ENCODE measurements at places on chromosomes 16 and 17. TPM values are rescaled to one million over a fixed set of nuclear protein-coding genes. Genes with fewer than 3 reads are reported as not detected.

The GNG13 gene
- polyA plus RNA-seq, result not detected

The KRTAP9-2 gene
- polyA plus RNA-seq, result not detected

The TMC8 gene
- not detected for polyA plus RNA-seq

The GRAP gene
- not detected for polyA plus RNA-seq

The SOST gene
- polyA plus RNA-seq, result not detected

The TPSB2 gene
- not detected for polyA plus RNA-seq
